ENCODE measurements at places on chromosomes 6 and 20.
A peak's percentile ranks its signal among the peaks of the same experiment; 100 is the strongest.

GRCh38 chr20:38842558-38842981 lies 37.1 kb downstream of the PPP1R16B start:
- peak; percentile 52 for DNase-seq

DNA sequence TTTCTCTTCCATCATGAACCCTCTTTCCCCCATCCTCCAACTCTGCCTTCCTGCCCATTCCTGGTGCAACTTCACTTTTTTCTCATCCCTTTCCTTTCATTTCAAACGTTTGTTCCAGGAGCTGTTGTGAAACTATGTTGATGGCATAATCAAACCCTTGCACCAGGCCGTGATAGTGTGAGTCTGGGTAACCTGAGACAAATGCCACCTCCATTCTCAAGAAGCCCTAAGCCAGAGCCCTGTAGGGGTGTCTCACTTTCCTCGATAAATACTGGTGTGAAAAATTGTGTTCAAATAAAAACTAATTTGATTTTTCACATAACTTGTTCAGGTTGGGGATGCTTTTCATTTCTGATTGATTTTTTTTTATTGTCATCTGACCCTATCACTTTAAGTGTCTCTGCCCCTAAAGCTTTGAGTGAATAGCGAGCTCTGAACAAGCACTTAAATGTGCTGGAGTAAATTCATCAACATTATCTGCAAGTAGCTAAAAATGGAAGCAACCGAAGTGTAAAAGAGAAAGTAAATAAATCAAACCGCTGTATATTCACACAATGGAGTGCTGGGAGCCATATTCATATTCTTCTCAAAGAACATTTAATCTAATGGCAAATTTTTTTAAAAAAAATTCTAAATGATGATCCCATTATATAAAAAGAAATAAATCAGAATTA lies 303.1 kb upstream of the CDYL start:
- DNase-seq, result no peak

- no peak for DNase-seq
Measured at GRCh38 chr6:92460133-92460532, 959.2 kb downstream of the EPHA7 start.

- DNase-seq, result no peak
Measured at GRCh38 chr6:87858440-87858839, 156.4 kb upstream of the AKIRIN2 start.

DNA sequence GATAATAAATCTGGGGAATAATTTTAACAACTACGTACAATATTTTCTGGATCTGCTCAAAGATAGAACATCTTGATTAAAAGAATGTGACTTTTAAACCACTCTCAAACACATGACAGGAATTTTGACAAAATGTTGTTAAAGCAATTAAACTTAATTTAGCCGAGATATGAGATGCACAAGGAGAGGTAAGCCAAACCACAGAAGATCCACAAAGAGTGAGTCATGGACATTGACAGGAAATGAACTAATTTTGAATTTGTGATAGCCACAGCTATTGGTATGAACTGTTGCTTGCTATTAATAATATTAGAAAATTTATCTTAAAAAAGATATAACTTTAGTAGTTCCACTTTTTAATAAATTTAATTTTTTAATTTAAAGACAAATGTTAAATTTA lies 27.8 kb upstream of the VGLL2 start:
- no peak for DNase-seq

GRCh38 chr20:31569163-31570020 lies 35.7 kb upstream of the ID1 start:
- DNase-seq, result peak; percentile 33

DNA sequence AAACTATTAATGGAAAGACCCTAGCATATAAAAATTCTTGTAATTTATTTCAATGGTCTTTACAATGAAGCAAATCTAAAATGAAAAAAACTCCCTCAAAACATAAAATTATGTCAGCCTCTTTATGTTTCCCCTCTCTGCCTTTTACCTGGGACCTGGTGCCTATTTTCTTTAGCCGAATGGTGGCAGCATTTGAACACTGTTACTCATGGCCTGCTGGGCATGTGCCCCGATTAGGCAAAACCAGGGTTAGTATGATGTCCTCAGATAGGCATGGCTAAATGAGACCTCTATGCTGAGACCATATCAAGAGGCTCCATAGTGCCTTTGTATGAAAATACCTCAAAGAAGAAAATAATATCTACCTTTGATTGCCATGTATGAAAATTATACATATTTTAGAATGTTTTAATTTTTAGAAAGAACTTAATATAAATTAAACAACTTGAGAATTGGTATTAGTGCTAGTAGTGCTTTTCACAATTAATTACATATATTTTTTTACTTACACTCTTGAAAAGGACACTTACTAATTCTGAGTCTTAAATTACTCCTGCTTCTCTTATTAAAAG lies 22.5 kb upstream of the C6orf58 start:
- no peak for DNase-seq

GRCh38 chr6:98833057-98833306 lies 1.4 kb upstream of the POU3F2 start:
- no peak for DNase-seq

- DNase-seq, result no peak
Measured at GRCh38 chr6:52513464-52513863, 63.4 kb downstream of the TRAM2 start.

GRCh38 chr20:63100174-63100925 lies 93.6 kb upstream of the BHLHE23 start:
- no peak for DNase-seq

- DNase-seq, result no peak
Measured at GRCh38 chr6:145539831-145540230, 195.5 kb downstream of the EPM2A start.

DNA sequence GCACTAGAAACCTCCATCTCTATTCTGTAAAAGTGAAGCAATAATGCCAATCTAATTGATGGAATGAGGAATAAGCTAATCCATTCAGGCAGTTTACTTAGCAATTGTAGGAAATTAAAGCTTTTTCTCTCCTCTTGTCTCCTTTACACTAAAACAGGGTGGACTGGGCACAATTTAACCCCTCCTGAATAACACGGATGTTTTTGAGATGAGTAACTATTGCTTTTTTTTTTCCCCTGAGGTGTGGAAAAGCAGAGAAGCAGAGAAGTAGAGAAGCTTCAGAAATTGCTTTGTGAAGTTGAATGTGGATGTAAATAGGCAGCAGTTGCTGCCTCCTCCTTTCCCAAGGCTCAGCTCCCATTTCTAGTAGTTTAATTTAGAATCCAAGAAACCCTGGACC lies 40.0 kb upstream of the GCNT2 start:
- no peak for DNase-seq

DNA sequence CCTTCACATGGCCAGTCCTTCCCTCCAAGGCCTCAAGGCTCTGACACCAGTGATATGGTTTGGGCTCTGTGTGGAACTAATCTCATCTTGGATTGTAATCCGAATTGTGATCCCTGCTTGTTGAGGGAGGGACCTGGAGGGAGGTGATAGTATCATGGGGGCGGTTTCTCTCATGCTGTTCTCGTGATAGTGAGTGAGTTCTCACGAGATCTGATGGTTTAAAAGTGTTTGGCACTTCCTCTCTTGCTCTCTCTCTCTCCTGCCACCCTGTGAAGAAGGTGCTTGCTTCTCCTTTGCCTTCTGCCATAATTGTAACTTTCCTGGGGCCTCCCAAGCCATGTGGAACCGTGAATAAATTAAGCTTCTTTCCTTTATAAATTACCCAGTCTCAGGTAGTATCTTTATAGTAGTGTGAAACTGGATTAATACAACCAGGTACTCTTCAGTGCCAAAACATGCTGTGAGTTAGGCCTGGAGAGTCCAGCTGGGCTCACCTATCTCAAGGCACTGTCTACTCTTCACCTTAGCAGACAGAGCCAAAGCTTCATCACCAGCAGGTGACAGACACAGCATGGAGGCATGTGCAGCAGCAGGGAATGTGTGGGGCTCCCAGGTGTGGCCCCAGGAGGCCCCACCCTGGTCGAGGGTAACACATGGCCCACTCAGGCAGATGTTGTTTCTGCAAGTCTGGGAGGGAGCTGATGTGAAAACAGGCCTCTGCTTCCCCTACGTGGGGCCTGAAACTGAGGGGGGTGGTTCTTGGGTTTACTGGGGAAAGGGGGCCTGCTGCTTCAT lies 97.5 kb upstream of the CDYL start:
- no peak for DNase-seq

DNA sequence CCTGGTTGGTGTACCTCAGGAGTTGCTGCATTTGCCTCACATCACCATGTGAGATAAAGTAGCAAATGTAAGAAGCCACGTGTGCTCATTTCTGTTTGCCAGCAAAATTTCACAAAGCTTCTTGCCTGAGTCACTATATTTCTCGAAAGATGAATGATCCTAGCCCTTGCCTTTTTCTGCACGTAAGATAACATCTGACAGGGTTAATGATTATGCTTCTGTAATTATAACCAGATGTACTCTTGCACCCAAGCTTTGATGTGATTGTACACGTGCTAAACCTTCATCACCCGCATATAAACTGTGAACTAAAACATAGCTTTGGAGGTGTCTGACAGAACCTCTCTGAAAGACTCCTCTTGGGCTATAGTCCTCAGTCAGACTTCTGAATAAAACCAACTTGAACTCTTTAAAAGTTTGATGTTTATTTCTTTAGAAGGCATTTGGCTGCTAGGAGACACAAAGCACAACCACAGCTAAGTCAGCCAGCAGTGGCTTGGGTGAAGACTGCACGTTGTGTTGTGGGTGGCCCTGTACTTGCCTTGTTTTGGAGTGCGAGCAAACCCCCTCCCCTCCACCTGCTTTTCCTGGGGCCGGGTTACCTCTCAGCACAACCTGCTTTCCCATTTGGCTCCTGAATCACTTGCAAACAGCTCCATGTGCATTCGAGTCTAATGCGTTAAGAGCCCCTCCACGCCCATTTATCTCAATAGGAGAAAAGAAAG lies 19.3 kb downstream of the PROKR2 start:
- DNase-seq, result no peak

DNA sequence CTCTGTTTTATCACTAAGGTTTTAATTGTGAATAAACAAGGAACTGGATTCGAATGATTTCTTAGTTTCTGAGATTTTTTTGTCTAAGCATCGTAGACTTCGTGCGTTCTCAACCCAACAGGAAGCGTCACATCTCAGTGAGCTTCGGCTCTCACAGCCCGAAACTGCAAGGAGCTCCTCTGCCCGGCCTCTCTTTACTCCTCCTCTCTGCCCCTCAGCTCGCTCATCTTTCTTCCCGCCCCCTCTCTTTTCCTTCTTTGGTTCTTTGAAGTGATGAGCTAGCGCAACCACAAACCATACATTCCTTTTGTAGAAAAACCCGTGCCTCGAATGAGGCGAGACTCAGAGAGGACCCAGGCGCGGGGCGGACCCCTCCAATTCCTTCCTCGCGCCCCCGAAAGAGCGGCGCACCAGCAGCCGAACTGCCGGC lies 480 bp upstream of the NT5E start:
- peak; percentile 2 for DNase-seq

- no peak for DNase-seq
Measured at GRCh38 chr6:128000363-128000762, 99.5 kb upstream of the THEMIS start.

DNA sequence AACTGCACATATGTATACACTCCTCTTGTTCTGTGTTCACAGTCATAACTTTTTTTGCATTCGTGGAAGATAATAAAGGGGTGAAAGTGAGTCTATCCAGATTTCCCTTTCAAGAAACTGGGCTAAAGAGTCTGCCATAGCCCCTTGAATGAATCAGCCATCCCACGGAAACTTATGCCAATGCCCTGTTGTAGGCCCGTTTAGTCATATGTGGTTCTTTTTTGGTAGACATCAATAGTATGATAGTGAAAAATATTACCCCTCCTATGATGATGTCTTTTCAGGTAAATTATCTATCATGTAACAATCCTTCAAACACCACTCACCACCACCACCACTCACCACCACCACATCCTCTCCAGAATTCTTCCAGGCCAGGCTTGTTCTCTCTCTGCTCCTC lies 99.9 kb upstream of the MYLIP start:
- DNase-seq, result no peak

- DNase-seq, result no peak
Measured at GRCh38 chr20:1326031-1326930, 2.7 kb downstream of the SDCBP2 start.

DNA sequence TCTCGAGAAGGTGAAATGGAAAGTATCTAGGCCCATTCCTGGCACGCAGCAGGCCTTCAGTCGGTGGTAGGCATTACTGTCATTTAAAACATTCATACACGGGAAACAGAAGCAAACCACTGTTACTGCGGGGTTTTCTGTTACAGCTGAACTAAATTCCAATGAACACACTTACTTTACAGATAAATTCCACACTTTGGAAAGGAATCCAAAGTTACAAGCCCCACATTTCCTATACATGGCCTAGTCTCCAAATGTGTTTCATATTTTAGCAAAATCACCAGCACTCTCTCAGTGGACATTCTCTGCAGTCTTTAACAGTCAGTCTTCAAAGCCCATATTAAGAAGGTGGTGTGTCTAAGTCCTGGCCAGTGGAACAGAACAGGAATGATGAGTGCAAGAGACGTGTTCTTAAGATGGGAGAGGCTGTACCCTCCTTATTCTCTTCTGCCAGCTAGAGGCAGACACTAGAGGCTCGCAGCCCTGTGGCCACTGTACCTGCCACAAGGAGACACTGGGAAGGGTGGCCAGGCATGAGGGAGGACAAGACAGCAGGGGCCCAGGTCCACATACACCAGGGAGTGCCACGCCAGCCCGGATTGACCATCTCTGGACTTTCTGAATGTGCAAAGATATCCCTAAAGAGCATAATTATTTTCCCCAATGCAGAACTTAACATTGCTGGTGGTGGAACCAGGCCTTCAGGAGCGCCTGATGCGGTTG lies 76.4 kb downstream of the CDC5L start:
- no peak for DNase-seq
